Activated effector memory CD4-positive, alpha-beta T cell treated with Interleukin-2 at 50 U/mL for 16 hours (primary cell): ENCODE measurements at places on chromosomes 13 and 19.

DNA sequence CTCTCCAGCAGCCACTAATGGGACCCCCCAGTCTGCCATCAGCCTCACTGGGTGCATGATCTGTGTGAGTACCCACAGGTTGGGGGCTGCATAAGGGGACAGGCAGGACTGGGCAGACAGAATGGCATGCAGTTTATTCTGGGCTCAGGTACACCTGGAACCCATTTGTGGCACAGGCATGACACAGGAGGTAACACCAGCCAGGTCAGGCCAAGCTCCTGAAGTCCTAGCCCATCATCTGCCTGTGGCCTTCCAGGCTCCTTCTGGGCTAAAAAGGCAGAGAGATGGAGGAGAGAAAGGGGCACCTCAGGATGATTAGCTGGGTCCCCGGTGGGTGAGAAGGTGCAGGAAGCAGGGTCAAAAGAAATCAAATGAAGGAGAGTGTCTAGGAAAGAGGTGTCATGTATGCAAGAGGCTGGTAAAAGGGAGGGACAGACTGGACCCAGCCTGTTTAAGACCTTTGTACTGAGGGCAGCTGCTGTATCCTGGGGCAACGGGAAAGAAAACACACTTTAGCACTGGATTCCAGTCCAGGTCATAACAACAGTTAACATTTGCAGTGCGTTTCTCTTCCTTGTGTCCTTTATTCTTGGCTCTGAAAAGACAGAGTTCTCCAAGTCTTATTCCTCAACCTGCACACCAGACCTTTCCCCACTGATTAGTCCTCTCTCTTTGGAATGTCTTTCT lies 20.2 kb upstream of the DGKH start:
- no peak for DNase-seq

- no peak for DNase-seq
These were observed 8.3 kb upstream of the TUBGCP3 start for GRCh38 chr13:112596235-112596634.

DNA sequence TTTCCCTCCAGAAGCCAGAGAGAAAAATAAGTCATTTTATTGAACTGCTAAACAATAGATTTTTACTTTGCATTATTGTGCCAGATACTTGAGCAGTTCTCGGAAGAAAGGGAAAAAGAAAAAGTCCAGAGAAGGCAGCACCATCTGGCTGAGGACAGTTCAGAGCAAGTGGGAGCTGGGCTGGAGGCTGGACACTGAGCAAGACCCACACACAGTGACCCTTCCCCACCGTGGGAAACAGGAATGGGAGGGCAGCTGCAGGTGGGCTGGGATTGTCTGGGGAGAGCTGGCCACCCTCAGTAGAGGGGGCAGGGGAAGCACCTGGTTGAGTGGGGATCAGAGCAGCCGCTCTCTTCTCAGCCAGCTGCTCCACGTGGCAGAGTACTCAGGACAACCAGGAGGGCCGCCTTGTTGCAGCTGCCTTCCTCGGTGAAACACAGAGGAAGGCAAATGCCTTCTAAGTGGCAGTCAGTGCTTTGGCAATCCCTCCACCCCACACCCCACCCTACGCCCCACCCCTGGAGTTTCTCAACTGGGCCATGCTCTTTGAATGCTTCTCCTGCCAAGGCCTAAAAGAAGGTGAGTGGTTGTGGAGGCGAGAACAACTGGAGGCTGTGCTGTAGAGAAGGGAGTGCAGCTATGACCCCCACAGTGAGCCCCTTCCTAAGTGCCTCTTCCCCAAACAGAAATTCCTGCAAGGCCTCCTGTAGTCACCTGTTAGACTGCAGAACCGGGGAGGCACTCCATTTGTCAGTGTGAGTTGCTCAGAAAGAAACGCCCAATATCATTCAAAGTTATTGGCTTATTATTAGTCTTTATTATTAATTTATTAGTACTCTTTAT lies 179.3 kb downstream of the ZIC5 start:
- no peak for DNase-seq

GRCh38 chr13:29480893-29481525 lies 114.5 kb downstream of the SLC7A1 start:
- DNase-seq, result no peak

DNA sequence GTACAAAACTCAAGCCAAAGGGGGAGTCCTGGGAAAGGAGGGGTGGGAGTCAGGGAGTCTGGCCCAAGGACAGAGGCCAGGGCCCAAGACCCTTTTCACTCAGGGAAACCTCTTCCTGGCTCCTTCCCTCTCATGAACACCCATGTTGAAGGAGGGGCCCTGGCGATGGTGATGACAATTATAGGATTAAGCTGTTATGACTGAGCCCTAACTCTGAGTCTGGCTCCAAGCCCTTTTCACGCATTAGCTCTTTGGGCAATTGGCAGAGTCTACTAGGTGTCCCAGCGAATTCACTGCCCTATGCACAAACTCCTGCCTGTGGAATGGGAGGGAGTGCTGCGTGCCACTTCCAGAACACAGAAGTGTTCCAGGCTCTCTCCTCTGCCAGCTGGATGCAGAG lies 20.7 kb downstream of the ZNF575 start:
- no peak for DNase-seq

DNA sequence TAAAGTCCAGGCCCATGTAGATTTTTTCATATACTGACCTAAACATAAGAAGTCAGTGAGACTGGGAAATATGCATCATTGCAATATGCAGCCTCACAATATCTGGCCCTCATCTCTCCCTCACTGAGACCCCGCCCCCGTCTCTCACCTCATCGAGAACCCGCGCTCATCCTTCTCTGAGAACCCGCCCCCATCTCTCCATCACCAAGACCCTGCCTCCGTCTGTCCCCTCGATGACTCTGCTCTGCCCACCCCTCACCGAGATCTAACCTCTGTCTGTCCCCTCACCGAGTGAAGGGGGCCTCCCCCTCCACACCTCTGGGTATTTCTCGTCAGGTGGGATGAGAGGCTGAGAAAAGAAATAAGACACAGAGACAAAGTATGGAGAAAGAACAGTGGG lies 20.5 kb upstream of the ZNF846 start:
- no peak for DNase-seq

- no peak for DNase-seq
These were observed 5.9 kb downstream of the WIZ start for GRCh38 chr19:15443838-15444237.

DNA sequence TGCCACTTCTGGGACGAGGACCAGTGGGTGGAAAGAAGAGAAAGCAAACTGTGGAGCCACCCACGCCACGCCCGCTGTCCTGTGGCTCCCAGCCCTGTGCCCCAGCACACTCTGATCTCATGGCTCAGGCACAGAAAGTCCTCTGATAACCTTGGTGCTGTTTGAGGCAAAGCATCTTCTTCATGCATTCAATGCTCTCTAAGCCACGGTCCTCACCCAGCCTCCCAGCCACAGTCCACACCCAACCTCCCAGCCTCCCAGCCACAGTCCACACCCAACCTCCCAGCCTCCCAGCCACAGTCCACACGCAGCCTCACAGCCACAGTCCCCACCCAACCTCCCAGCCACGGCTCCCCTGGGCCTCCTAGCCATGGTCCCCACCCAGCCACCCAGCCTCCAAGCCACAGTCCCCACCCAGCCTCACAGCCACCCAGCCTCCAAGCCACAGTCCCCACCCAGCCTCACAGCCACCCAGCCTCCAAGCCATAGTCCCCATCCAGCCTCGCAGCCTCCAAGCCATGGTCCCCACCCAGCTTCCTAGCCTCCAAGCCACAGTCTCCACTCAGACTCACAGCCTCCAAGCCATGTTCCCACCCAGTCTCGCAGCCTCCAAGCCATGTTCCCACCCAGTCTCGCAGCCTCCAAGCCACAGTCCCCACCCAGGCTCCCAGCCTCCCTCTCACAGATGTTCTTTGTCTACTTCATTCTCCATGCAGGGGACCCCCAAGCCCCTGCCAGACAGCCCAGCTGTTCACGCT lies 74.9 kb downstream of the SOX1 start:
- no peak for DNase-seq

- DNase-seq, result no peak
These were observed 968 bp upstream of the KL start for GRCh38 chr13:33015241-33015668.

GRCh38 chr13:80408270-80408669 lies 67.3 kb upstream of the SPRY2 start:
- DNase-seq, result no peak

- DNase-seq, result no peak
These were observed 68.2 kb upstream of the LSM14A start for GRCh38 chr19:34104096-34104495.

DNA sequence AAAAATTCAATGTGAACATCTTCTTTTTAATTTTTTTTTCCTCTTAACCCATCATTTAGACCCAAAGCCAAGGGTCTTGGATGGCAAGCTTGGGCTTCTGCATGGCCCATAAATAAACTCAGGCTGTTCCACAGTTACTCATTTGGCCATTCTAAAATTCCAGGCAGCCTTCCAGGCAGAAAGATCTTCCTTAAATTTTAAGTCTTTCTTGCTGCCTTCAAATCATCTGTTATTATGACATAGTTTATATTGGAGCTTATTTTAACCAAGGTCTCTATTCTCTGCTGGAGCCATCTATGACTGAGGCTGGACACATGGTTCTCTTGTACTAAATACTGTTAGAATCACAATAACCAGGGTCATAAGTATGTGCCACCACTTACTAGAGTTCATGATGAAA lies 317.3 kb upstream of the MAB21L1 start:
- DNase-seq, result no peak

- no peak for DNase-seq
These were observed 10.6 kb upstream of the TLE2 start for GRCh38 chr19:3039641-3040077.

- DNase-seq, result no peak
These were observed 2.0 kb downstream of the MTUS2 start for GRCh38 chr13:28822151-28822550.

DNA sequence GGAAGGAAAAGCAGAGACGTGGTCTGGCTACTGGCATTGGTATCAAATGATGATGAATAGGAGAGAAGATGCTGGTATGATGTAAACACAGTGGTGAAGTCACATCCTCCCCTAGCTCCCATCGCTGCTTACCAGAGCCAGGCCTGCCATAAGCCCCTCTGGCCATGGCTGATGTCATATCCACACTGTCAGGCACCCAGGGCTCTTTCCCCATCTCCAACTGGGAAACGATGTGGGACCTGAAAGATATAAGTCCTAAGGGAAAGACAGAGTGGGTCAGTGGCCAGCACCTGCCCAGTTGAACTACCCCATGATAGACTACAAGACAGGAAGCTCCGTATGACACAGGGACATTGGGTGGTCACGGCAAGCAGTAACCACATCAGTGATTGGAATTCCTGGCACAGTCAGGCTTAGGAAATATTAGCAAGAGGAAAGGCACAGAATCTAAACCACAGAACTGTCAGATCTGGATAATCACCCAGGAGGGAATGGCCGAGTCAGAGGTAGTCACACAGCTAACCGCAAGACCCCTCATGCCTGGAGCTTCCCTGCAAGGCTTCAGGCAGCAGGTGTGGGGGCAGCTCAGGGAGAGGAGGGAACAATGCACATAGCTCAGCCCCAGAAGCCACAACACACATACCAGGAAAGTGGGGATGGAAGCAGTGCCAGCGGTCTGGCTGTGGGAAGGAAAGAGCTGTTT lies 3.8 kb downstream of the ZNF792 start:
- DNase-seq, result no peak

- peak; percentile 62 for DNase-seq
These were observed 16.4 kb upstream of the CYP2B6 start for GRCh38 chr19:40974633-40975037.

GRCh38 chr19:17539238-17540117 lies 16.0 kb upstream of the COLGALT1 start:
- DNase-seq, result peak; percentile 88

DNA sequence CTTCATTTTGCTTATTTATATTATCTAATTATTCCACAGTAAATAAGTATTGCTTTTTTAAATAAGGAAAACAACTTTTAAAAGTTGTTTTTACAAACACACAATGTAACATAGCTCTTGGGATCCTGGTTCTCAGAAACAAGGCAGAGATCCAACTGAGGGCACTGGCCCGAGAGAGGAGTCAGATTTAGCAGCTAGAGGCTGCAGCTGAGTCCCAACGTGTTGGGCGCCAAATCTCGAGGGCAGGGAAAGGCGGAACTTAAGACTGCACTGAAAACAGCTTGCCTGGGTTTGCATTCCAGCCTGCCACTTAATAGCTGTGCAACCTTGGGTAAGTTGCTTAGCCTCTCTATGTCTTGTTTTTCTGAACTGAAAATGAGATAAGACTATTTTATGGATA lies 16.4 kb upstream of the WASF3 start:
- no peak for DNase-seq

DNA sequence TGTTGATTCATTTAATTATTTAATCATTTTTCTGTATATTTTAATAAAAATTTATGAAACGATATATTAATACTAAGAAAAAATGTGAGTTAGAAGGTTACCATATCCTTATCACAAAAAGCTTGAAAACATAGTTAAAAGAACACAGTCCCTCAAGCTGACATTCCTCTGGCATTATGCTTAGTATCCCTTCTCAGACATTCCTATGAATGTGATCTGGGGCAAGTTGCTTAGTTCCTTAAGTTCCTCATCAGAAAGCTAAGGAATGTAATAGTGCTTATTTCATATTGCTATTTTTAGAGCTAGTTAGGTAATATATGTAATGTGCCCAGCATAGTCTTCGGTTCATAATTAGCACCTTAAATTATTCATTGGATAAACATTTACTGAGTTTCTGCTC lies 122.8 kb downstream of the MTUS2 start:
- DNase-seq, result no peak

- DNase-seq, result no peak
These were observed 33.0 kb downstream of the FGF9 start for GRCh38 chr13:21703846-21704245.

DNA sequence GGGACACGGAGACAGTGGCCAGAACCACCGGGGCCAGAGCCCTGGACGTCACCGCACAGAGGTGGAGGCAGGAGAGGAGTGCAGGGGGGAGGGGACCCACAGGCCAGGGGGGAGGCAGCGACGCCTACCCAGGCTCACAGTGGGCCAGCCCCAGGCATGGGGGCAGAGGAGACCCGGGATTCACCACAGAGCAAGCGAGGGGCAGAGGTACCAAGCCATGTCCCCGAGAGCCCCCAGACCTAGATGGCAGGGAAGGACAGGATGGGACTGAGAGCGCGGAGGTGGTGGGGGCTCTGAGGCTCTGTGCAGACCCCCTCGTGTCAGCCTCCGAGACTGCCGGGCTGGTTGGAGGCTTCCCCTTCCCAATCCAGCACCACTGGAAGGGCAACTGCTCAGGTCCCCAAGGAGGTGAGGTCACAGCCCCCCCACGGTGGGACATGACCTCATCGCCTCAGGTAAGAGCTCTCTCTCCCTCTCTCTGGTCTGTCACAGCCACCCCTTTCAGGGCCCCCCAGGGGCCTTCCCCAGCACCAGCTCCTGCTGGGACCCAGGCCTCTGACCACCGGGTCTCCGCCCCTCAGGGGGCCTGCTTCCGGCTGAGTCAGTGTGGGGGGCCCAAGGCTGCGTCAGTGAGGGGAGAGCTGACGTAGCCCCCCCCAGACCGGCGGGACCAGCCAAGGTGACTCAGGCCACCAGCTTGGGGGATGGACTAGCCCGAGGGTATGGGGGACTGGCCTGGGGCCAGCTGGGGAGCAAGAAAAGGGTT lies 2.2 kb upstream of the IL11 start:
- no peak for DNase-seq

DNA sequence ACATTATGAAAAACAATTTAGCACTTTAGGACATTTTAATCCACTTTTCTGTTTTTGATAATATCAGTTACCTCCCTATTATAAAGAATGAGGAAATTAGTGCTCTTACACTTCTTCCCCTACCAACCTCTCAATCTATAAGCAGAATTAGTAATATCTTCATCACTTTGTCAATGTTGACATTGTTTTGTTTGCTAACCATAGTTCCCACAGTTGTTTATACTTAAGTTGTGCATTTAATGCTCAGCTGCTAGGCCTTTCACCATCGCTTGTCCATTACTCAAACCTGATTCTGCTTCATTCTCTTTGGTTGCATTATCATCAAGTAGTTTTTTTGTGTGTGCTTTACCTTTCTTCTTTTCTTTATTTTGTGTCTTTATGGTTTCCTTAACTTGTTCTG lies 132.1 kb downstream of the CDK8 start:
- no peak for DNase-seq
